NCI-H1048 (cell line): ENCODE measurements at places on chromosomes 12 and 14.

DNA sequence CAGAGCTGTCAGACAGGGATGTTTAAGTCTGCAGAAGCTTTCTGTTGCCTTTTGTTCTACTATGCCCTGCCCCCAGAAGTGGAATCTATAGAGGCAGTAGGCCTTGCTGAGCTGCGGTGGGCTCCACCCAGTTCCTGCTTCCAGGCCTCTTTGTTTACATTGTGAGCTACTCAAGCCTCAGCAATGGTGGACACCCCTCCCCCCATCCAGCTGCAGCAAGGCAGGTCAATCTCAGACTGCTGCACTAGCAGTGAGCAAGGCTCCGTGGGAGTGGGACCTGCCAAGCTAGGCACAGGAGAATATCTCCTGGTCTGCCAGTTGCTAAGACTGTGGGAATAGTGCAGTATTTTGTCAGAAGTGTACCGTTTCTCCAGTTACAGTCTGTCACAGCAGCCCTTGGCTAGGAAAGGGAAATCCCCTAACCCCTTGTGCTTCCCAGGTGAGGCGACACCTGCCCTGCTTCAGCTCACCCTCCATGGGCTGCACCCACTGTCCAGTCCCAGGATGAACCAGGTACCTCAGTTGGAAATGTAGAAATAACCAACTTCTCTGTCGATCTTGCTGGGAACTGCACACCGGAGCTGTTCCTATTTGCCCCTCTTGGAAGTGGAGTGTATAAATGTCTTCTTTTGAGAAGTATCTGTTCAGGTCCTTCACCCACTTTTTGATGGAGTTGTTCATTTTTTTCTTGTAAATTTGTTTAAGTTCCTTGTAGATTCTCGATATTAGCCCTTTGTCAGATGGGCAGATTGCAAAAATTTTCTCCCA lies 213.5 kb upstream of the SLC38A2 start:
- DNase-seq = no peak

GRCh38 chr14:53330441-53330840 lies 177.3 kb upstream of the DDHD1 start:
- no peak for DNase-seq

DNA sequence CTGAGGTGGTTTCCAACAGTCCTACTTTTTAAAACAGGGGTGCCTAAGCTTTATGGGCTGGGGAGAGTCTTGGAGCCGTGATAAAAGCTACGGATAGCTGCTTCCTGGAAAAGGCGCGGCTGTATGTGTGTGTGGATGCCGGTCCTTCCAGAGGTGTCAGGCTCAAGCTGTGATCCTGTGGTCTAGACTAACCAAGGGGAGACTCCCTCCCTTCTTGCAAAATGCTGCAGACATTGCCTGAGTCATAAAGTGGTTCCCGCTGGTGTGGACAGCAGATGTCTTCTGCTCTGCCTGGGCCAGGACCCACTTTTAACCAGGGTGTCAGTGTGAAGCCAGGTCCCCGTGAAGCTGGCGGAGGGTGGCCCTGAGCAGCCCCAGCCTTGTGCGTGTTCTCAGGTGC lies 37.8 kb downstream of the CCDC92 start:
- no peak for DNase-seq

DNA sequence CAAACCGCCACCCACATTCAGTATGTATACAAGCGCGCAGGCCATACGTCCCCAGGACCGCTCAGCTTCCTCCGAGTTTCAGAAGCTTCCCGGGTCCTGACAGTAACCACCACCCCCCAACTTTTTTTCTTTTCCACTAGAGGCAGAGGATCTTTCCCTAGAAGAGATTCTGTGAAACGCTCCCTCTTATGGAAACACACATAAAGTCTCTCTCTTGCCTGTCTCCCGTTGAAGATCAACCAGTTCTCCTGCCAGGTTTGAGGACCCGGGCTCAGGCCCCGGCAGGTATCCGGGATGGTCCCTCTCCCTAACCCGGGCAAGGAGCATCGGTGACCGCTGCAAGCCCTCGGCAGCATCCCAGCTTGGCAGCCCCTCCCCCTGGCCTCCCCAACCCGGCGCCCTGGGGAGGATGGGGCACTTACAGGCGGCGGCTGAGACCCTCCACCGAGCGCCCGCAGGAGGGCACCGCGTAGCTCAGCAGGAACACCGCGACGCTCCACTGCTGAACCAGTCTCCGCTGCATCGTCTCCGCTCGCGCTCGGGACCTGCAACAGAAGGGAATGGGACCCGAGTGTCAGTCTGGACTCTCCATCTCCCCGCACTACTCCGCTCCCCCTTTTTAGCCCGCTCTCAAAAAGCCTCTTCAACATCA lies 3.4 kb downstream of the PTHLH start:
- no peak for DNase-seq

- no peak for DNase-seq
These were observed 84.3 kb upstream of the PTPRQ start for GRCh38 chr12:80359703-80360102.

- no peak for DNase-seq
These were observed 100.9 kb upstream of the PKP2 start for GRCh38 chr12:32997471-32997870.

DNA sequence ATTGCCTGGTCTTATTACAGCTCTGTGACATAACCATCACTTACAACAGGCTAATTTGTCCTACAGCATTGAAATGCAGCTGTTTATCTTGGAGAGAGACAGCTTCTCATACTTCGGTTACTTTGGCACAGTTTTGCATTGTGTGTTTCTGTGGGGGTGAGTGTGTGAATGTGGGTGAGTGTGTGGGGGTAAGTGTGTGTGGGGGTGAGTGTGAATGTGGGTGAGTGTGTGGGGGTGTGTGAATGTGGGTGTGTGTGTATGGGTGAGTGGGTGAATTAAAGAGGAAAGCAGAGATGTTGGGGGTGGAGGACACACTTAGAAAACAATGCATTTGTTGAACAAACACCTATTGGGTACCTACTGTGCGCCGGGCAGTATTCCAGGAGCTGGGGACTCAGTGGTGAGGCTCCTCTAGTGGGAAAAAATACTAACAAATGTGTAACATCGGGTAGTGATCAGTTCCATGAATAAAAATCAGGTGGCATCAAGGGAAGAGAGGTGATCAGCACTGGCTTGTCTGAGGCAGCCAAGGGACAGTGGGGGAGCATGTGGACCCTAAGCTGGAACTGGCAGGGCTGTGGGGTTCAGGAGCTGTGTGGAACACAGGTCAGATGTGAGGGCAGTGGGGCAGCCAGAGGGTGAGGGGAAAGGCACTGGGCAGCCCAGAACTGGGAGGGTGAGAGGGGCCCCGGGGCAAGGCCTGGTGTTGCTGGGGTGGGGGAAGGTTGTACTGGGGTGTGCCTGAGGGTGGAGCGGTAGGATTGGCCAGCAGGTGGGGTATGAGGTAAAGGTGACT lies 44.1 kb upstream of the AMN start:
- no peak for DNase-seq

DNA sequence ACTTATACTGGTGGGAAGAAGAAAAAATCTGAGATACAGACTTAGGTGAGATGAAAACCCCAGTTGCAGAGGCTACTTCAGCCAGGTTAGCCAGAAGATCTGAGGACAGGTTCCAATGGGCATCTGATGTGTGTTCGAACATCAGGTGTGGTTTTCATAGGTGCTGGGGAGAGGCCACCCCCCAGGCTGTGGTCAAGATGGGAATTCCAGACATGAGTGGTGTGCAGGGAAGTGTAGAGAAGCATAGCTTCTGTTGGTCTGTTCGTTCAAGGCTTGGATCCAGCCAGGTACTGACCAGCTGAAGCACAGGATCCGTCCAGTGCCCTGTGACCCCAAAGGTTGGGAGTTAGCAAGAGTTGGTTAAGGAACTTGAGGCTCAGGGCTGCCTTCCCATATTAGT lies 85.5 kb downstream of the SSPN start:
- DNase-seq = no peak

DNA sequence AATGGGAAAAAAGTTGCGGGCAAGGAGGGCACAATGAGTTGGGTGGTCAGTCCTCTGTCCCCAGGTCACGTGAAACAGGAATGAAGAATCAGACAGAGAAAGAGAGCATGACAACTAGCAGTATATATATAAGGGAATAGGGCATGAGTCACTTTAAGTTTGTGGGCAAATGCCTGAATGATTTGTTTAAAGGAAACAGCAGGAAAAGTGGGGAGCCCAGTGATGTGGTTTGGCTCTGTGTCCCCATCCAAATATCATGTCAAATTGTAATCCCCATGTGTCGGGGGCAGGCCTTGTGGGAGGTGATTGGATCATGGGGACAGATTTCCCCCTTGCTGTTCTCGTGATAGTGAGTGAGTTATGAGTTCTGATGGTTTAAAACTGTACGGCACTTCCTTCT lies 195.3 kb upstream of the IGF1 start:
- DNase-seq = no peak

GRCh38 chr12:68733661-68734071 lies 12.3 kb upstream of the SLC35E3 start:
- no peak for DNase-seq

DNA sequence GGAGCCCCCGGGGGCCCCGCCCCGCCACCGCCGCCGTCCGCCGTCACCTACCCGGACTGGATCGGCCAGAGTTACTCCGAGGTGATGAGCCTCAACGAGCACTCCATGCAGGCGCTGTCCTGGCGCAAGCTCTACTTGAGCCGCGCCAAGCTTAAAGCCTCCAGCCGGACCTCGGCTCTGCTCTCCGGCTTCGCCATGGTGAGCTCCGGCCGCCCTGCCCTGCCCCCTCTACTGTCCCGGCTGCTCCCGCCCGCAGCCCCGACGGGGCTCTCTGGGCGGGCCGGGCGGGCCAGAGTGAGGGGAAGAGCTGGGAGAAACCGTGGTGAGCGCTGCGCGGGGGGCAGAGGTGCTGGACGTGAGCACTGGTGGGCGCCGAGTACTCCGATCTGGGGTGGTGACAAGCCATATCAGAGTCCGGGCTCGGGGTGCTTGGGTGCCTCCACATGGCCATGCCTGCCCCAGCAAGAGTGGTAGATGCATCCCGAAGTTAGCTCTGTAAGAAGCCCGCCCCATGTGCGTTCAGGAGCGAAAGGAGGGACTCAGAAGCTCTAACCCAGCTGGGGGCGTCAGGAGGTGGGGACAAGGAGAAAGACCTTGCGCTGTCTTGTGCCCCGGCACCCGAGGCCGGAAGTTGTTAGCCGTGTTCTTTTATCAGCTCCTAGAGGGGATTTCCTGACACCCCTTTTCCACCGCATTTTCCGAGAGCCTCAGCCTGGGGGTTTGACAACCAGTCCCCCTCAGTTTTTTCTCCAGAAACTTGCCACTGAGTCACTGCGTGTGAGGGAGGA lies 717 bp downstream of the ORAI1 start:
- DNase-seq = no peak

DNA sequence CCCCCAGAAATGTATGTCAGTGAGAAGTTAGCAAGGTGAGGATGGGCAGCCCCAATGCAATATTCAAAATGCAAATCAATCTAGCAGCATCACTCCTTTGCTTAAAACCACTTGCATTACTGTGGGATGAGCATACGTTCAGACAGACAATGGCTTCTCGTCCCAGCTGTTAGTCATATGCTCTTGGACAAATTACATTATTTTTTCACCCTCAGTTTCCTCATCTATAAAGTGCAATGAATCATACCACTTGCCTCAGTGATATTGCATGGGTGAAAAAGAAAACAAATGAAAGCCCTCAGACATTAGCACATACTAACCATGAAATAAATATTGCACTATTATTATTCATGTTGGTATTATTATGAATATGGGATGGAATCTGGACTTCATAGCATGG lies 132.3 kb downstream of the C12orf75 start:
- DNase-seq = no peak

- DNase-seq = no peak
These were observed 754 bp downstream of the KRT18 start for GRCh38 chr12:52949413-52950331.

- no peak for DNase-seq
These were observed 276.0 kb downstream of the ADGRD1 start for GRCh38 chr12:131229426-131230339.

DNA sequence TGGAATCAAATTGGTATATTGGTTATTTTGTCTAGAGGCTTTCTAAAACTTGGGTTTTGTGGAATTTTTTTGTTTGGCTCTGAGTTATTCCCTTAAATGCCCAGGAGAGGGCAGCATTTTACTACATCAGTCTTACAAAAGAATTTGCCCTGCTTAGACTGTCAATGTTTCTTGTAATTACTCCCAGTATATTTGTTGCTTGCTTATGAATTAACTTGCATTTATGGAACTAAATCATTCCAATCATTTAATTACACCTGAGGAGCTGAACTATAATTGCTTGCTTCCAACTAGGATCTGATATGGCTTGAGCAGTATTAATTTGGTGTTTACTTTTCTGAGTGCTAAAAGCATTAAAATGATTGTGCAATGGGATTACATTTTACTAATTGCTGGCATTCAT lies 48.7 kb downstream of the MIPOL1 start:
- peak; percentile 28 for DNase-seq

GRCh38 chr14:75531256-75531655 lies 9.0 kb downstream of the BATF start:
- no peak for DNase-seq

DNA sequence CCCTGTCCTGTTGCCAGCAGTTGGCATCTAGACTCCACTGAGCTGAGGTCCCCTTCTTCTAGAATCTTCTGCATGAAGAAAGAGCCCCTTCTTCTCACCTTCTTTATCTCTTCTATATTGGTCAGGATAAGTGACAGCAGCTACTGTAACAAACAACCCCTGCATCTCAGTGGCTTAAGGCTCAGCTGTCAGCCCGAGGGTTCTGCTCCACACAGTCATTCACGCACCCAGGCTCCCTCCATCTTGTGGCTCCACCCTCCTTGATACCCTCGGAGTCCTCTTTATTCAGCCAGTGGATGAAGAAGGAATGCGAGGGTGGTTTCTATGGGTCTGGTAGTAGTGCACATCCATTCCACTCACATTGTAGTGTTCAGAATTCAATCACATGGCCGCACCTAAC lies 10.5 kb upstream of the RFLNA start:
- no peak for DNase-seq

GRCh38 chr12:115481141-115481540 lies 796.4 kb downstream of the MED13L start:
- no peak for DNase-seq

GRCh38 chr12:91143206-91143605 lies 31.9 kb upstream of the LUM start:
- no peak for DNase-seq

- DNase-seq = no peak
These were observed 708 bp downstream of the FAR2 start for GRCh38 chr12:29149691-29150281.

- DNase-seq = no peak
These were observed 1304.9 kb downstream of the TMEM121 start for GRCh38 chr14:106831322-106831720.

GRCh38 chr12:57550641-57551549 lies 1.1 kb downstream of the KIF5A start:
- no peak for DNase-seq

DNA sequence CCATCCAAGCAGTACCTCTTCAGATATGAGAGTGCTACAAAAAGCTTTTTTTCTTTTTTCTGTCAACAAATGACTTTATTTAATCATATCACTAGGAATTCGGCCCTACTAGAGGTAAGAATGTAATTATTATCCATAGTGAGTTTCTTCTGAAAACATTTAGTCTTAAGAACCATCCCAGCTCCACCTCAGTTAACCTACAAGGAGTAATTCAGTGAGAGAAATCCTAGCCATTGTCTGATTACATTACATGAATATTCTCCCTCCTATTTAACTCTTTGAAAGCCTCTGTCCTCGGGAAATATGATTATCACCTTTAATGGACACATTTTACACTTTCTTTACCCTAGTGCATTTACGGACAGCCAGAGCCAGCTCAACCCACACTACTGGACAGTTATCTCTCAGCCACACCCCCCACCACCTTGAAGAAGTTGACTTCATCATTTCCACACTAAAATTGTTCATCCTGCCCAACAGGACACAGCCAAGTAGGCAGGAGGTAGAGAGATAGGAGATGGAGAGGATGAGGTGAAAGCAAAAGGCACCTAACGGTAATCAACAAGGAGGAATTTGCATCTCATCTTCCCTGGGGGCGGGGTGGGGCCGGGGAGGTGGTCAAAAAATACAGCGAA lies 1.3 kb downstream of the PPFIA2 start:
- DNase-seq = no peak
